GM10248 (cell line): ENCODE measurements at places on chromosomes 12 and 14.

DNA sequence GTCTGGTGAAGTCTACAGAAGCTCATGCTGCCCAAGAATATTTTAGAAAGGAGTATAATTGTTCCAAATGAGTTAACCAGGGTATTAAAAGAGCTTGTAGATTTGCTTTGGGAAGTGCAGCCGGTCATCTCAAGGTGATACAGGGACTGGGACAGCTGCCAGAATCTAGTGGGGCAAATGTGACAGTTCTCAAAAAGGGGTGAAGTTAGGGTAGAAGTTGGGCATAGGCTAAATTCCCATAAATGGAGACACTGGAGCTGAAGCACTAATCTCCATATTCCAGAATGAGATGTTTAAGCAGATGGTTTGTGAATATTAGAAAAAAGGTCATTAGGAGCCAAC, 94.7 kb downstream of the ANO6 start:
- no peak for DNase-seq

- no peak for DNase-seq
Measured at GRCh38 chr12:82057770-82058169, 298.6 kb upstream of the PPFIA2 start.

- DNase-seq, result no peak
Measured at GRCh38 chr12:104049903-104050356, at the start of gene GLT8D2. TSS of gene GLT8D2 (minus strand) at chr12:104050187. CDS start at chr12:104019648, 30,539 bp downstream.

GRCh38 chr12:6192604-6193380, 7.4 kb upstream of the CD9 start:
- no peak for DNase-seq

GRCh38 chr12:108728820-108729611, 2.3 kb downstream of the CORO1C start:
- DNase-seq, result no peak

DNA sequence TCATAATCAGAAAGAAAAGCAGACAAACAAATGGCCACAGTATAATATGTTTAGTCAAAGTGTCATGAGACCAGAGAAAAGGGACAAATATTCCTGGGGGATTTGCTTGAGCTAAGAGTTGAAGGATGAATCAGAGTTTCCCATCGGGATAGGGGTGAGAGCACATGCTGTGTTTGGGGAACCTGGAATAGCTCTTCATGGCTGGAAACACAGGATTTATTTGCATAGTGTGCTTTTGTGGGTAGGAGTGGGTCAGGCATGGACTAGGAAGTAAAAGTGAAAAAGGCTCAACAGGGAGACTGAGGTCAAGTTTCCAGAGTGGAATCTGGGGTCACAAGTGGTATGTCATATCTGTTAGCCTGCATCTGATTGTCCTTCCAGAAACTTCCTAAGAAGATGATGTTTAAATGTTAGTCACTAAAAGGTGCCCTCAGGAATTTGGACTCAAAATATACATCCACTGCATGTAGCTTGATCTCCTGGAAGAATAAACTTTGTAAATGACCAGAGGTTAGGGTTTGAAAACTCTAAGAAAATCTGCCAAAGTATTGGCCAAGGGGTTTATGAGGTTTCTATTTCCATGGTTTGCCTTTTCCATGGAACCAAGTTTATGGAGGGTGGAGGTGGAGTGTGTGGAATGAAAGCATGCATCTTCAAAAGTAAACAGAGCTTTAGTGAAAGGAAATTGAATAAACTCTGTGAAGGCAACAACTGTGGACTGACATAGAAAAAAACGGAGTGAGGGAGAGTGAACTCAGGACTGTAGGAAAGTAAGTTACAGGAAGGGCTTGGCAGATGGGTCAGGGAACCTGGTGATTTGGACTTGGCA, 344.6 kb downstream of the C12orf75 start:
- DNase-seq, result no peak

DNA sequence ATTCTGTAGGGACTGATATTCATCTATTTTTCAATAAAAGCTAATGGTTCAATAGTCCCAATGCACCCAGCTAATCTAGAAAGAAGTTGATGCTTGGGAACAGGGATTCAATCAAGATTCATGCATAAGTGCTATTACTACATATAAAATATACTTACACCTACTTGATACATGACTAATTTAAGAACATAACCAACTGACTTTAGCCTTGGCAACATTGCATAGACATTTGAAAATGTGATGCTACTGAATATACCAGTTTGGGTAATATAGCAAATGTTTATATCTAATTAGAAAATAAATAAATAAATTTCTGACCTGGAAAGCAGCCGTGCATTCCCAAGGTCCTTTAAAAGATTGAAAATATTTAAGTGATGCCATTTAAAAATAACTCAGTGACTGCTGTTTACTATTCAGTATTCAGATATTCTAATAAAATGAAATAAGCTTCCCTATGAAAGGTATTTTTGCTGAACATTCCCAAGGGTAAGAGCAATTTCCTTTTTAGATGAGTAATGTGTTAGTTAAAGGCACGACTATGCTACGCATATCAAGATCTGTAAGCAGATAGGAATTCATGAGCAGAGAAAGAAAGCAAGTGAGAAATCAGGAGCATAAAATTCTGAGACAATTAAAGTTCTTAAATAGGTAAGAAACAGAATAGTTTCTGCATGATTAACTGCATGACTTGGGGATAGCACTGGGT, 160.6 kb upstream of the SYT1 start:
- no peak for DNase-seq

DNA sequence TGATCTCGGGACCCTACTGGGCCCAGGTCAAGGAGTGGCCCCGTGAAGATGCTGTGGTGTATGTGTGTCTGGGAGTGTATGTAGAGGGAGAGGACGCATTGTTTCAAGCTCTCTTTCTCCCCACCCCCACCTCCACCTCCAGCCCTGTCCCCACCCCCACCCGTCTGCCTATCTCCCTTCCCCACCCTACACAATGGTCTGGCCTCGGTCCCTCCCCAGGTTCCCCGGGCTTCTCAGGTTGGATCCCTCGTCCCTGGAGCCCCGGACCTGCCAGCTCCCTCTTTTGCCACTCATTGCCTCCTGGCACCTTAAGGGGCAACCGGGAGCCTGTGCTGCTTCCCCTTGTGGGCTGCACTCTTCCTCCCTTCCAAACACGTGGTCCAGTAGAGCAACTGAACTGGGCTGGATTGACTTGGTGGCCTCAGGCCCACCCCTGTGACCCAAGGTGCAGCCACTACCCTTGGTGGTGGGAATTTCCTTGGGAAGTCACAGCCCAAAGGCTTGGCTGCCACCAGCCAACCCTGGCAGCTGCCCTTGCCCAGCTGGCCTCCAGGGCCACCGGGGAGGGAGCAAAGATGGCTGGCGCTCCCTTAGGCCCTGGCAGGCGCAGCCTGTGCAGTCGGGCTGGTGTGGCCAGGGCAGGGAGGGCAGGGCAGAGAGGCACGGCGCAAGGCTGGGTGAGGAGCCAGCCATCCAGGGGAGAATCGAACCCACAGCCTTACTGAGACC, 628 bp downstream of the VRTN start:
- no peak for DNase-seq
